ENCODE measurements at places on chromosomes 13 and 19. TPM values are rescaled to one million over a fixed set of nuclear protein-coding genes. Genes with fewer than 3 reads are reported as not detected.

Gene F2RL3
- 0.09 TPM for total RNA-seq

Gene ZNF296
- total RNA-seq, result not detected

Gene ZNF730
- total RNA-seq, result 0.52 TPM

Gene KLF1
- not detected for total RNA-seq

Gene ZNF556
- total RNA-seq, result not detected

Gene PLIN4
- total RNA-seq, result 0.43 TPM

Gene ZNF419
- total RNA-seq, result 14.2 TPM

Gene ADGRE3
- not detected for total RNA-seq

Gene FCGBP
- total RNA-seq, result 1.1 TPM

Gene ZNF579
- 1.6 TPM for total RNA-seq

Gene FCER2
- not detected for total RNA-seq
